Globus pallidus (tissue), 1 donor: ENCODE measurements at places on chromosomes 7 and 10.
A peak's percentile ranks its signal among the peaks of the same experiment; 100 is the strongest.

GRCh38 chr7:128881458-128882125 is 18.9 kb downstream of the ATP6V1F start:
- no peak for DNase-seq

- DNase-seq = peak; percentile 13
Measured at GRCh38 chr7:108246227-108246837, 116.2 kb upstream of the LAMB4 start.

DNA sequence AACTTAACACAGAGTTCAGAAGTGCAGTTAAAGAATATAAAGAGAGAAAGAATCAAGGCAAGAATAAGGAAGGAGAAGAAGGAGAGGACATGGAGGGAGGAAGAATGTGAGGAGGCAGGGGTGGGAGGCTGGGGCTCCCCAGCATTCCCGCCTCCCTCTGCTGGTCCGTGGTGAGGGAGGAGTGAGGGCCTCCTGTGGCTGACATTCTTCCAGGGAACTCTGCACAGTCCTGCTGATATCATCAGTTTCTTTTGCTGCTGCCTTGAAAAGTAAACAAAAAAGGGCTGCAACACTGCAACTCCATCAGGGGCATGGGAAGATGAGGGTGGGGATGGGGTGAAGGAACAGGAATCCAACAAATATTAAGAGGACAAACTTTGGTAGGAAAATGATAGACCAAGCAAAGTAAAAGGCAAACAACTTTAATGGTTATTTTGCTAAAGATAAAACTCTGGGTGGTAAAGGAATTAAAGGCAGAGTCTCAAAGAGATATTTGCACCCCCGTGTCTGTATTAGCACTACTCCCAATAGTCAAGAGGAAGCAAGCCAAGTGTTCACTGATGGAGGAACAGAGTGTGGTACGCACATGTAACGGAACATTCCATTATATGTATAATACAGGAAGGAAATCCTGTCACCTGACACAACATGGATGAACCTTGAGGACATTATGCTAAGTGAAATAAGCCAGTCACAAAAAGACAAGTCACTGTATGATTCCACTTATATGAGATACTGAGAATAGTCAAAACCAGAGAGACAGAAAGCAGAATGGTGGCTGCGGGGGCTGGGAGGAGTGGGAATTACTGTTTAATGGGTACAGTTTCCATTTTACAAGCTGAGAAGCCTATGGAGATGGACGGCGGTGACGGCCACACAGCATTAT is 8.0 kb upstream of the SPOCK2 start:
- no peak for DNase-seq

DNA sequence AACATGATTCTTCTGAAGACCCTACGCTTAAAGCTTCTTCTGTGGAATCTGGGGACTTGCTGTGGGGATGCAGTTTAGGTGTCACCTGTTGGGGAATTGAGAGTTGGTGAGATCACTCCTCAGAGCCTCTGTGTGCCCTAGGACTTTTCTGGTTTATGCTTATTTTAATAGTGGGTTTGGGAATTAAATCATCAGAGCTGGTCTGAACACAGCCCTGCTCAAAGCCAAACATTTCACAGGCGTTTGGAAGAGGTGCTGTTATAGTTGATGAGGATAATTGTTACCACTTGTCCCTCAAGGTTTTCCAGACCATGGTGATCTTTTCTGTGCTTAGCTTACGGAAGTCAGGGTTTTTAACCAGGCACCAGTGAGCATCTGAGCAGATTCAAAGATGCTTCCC is 106.1 kb downstream of the EBLN1 start:
- DNase-seq = no peak

DNA sequence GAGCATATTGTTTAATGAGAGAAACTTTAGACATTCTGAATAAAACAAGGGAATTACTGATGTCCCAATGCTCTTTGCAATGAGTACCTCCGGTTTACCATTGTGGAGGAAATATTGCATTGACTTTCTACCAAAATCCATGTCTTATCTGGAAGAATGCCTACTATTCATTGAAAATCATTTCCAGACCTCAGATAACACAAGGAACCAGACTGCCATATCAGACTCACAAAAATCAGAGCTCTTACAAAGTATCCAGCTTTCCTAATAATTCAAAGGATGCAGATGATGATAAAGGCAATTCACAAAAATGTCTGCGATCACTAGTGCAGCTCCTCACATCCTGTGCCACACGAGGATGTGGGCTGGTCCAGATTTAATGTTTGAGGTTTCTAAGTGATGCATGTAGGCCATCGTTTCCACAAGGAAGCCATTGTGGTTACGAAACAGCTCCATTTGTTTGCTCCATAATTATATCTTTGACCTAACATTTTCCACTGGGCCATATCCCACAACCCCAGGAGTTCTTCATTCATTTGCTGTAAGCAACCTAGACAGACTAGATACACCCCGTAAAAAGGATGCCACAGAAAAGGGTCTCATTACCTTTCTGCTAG is 831.1 kb upstream of the C7orf33 start:
- DNase-seq = no peak

GRCh38 chr10:50992356-50992901 is 81.9 kb upstream of the PRKG1 start:
- DNase-seq = no peak

DNA sequence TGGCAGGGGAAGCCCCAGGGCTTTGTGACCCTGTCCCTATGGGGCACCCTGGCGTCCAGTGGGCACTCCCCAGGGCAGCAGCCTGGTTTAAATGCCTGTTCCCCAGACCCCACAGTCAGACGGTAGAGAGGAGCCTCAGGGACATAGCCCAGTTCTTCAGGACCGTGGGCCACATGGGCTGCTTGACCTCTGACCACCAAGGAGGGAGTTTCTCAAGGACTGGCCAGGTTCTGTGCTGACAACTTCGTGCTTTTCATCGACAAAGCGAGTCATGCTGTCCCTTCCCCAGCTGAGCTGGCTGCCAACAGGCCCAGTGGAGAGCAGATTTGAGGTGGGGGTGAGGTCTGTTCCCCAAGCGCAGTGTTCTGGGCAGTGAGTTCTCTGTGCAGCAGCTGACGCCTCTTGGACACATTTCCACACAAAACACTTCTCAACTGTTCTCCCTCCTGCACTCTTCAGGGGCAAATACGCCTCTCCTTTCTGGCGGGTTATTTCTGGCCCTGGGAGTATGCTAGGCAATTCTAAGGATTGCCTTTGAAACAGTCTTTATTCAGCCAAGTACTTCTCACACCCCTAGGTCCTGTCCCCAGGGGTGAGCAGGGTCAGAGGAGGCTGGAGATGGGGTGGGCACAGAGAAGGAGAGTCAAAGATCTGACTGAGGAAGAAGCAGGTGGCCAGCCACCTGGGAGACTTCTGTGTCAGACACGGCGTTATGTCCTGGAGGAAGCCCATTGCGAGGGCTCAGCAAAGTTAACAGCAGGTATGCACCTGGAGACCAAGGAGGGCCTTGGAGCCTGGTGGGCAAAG is 57.3 kb upstream of the CAMK2B start:
- DNase-seq = peak; percentile 77

DNA sequence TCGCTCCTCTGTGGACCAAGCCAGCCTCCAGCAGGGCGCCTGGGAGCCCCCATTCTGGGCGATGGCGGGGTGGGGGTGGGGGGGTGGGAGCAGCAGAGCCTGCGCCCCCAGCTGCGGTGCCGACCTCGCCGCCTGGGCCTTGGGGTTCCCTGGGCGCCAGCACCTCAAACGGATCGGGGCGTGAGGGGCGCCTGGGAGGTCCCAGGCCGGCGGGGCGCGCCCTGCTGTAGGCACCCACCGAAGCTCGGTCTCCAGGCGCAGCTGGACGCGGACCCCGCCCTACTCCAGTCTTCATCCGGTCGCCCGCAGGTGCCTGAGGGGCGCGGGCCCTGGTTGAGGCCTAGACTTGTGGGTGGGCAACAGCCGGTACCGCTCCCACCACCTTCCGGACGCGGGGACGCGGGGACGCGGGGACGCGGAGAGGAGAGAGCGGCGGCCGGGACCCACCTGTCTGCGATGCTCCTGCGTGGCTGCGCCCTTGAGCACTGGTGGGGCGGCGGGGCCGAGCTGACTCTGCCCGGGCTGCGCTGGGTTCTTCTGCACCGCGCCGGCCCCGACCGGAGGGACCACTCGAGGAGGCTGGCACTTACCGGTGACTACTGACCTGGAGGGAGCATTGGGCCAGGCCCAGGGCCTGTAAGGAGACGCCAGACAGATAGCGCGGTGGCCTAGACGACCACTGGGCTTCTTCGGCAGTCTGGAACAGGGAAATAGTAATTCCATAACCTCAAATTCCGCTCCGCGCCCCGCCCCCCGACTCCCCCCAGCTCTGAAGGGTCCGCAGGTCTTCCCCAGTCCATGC is 5.5 kb upstream of the KCP start:
- DNase-seq = no peak

- no peak for DNase-seq
Measured at GRCh38 chr10:77461636-77462296, 175.8 kb downstream of the KCNMA1 start.

DNA sequence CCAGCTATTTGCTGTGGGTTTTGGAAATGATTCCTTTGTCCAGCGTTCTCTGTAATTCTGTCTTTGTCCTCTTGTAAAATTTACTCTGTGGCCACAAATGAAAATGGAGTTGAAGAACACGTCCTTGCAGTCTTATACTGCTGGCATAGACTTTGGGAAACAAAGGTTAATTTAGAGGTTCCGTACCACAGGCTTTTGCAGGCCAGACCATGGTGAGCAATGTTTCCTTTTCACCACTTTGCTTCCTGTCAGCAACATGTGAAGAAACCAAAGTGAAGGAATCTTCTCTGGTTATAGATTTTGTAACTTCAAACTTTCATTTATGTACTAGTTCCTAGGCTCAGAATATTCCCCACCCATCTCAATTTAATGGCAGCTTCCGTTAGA is 488.5 kb downstream of the MDFIC start:
- DNase-seq = no peak

- DNase-seq = no peak
Measured at GRCh38 chr7:127485482-127485881, 93.0 kb upstream of the ZNF800 start.

DNA sequence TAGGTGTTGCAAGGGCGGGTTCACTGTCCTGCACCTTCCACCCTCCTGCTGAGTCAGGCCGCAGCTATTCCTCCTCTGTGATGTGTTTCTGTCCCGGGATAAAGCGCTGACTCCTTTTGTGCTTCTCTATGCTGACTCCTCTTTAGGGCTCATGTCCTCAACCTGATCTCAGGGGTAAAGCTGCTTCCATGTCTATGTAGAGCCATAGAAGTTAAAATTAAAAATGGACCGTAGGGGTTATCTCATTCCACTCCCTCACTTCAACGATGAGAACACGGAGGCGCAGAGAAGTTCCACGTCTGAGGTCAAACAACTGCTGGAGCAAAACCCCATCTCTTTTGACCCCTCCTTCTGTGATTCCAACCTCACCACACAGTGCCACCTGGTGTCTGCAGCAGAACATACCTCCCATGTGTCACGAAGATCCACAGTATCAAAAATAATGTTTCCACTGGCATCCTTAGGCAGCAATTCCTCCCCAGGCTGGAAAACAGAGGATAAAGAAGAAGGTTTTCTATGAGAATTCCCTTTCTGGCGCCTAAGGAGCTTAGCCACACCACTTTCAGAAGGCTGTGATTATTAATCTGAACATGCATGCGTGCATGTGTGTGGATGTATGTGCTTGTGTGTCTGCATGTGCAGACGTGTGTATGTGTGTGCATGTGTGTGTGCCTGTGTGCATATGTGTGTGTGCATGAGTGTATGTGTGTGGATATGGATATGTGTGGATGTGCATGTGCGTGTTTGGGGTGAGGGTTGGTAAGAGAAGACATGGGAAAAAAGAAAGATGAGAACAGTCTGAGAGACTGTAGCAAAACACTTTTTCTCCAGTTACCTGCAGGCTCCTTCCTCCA is 81.2 kb upstream of the UCN3 start:
- DNase-seq = no peak

DNA sequence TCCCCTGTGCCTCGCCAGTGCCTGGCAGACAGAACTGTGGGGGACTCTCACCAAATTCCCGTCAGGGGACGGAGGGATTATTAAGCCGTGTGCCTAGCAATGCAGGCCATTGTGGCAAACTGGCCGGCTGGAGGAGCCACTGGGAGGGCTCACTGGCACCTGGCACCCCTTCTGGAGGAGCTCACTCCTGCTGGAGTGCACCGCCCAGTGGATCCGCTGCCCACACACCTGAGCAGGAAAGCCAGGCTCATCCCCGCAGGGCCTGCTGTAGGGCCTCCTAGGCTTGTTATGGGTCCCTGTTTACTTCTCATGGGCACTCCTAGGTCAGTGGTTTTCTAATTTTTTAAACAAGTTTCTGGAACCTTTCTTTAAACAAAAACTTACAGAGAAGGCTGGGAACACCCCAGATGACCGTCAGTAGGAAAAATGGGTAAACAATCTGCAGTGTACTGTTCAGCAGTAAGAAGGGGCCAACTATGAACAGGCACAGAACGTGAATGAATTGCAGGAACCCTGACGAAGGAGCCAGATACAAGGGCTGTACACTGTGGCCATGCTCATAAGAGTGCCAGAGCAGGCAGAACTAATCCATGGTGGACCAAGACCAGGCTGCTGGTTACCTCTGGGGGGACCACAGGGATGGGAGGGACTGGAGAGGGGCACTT is 64.8 kb downstream of the LANCL2 start:
- no peak for DNase-seq

DNA sequence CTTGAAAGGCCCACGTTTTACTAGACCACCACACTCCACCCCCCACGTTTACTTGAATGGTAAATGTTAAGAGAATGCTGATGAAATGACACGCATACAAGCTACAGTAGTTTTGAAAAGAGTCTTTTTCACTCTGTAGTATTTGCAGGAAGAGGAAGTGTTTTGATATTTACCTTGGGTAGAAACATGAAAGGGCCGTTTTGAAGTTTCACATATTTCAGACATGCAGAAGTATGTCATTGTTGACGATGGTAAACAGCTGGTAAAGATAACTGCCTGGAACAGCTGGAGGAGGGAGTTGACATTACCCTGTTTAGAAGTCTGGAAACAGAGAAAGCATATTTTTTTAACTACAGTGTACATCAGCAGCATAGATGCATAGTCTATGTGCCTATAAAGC is 160.7 kb downstream of the NXPH1 start:
- no peak for DNase-seq

DNA sequence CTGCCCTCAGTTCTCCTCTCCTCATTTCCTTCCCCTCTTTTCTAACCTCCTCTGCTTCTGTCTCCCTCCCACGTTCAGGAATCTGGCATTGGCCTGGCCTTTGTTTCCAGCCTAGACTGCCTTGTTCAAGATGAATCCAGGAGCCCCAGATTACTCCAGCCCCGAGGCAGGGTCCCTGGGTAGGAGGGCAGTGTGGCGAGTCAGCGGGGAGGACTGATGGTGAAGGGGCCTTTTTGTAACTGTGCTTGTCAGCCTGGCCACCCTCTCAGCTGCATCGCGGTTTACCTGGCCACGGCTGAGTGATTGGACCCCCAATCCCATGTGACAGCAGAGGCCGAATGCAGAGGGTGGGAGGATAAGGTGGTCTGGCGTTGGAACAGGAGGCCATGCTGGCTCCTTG is 96.1 kb upstream of the SHH start:
- no peak for DNase-seq
